Activated naive CD4-positive, alpha-beta T cell treated with Interleukin-2 at 50 U/mL for 16 hours (primary cell): ENCODE measurements at places on chromosomes 1 and 21.

- no peak for DNase-seq
These were observed 154.0 kb downstream of the CLEC20A start for GRCh38 chr1:178342745-178343144.

- no peak for DNase-seq
These were observed 112.7 kb upstream of the WNT4 start for GRCh38 chr1:22255341-22256212.

DNA sequence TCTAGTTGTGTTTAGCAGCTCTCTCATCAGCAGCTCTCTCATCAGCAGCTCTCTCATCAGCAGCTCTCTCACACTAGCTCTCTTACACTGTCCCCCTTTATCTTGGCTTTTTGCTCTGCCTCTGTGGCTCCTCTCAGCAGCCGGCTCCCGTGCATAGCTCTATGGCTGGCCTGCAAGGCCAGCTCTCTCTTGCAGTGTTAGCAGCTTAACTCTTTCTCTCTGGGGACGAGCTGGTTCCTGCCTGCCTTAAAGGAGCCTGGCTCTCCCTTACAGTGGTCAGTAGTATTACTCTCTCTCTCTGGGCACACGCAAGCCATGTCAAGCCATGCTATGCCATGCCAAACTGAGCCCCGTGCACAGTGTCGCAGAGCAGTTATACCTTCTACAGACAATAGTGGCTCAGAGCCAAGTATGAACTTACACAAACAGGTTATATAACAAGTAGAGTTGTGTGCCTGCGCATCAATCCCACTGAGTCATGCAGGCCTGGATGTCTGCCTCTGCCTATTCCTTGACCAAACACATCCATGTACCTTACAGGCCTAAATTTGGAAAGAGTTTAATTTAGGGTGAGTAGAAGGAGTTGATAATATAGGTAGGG lies 295.9 kb downstream of the TPR start:
- DNase-seq: no peak

GRCh38 chr1:116408193-116408592 lies 35.1 kb downstream of the ATP1A1 start:
- DNase-seq: no peak

- DNase-seq: peak; percentile 21
These were observed 49.0 kb downstream of the TOMM20 start for GRCh38 chr1:235079443-235080296.

GRCh38 chr1:25810341-25811299 lies 9.1 kb upstream of the MTFR1L start:
- DNase-seq: peak; percentile 82

GRCh38 chr1:75725266-75725665 lies 757 bp downstream of the ACADM start:
- DNase-seq: no peak

DNA sequence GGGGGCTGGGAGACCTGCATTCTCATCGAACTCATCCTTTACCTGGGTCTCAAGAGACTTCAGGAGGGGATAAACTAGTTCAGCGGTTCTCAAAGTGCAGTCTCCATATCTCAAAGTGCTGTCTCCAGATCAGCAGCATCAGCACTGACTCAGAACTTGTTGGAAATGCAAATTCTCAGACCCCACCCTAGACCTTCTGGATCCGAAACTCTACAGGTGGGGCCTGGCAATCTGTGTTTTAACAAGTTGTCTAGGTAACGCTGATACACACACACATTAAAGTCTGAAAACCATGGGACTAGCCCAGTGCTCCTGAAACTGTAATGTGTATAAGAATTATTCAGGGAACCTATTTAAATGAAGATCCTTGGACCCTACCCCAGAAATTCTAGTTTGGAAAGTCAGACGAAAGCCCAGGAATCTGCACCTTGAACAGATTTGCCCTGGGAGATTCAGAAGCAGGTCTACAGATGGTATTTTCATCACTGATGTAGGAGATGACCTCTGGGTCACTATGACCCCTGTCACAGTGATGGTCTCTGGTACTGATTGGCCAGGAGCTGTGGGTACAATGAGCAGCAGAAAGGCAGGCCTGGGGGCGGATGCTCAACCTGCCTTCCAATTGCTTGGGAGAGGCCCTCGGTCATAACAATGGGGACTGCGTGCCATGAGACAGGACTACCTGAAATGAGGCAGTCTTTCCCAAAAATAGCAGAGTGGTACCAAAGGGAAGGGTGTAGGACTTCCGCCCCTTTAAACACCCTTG lies 127.2 kb downstream of the FAM78B start:
- DNase-seq: no peak

DNA sequence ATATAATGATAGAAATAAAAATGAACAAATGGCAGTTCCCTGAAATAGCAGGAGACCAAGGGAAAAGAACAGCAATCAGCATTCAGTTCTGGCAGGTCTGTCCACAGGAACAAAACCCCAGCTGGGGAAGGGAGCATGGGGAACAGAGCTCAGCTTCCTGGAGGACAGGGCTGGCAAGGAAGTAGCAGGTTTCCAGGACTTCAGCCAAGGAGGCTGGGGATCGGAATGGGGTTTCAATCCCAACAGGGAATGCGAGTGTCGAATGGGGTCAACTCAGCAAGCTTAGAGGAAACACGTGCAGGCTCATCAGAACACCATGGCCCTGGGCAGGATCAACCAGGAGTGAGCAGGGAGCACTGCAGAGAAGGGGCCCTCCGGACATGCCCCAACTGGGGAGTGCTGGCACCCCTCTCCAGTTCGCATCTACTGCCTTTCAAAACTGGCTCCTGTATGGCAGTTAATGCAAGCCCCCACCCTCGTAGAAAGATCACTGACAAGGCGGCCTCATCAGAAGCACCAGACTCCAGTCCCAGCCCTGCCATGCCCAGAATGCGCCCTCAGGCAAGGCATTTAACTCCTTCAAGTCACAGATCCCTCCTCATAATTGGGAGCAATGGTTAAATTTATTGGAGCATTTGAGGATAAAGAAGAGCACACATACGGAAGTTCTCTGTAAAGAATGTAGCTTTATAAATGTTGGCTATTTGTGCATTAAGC lies 72.4 kb downstream of the SEC16B start:
- no peak for DNase-seq

- no peak for DNase-seq
These were observed 8.6 kb downstream of the TMEM35B start for GRCh38 chr1:34976384-34977209.

- no peak for DNase-seq
These were observed 91.5 kb downstream of the ARHGEF10L start for GRCh38 chr1:17630986-17631385.

DNA sequence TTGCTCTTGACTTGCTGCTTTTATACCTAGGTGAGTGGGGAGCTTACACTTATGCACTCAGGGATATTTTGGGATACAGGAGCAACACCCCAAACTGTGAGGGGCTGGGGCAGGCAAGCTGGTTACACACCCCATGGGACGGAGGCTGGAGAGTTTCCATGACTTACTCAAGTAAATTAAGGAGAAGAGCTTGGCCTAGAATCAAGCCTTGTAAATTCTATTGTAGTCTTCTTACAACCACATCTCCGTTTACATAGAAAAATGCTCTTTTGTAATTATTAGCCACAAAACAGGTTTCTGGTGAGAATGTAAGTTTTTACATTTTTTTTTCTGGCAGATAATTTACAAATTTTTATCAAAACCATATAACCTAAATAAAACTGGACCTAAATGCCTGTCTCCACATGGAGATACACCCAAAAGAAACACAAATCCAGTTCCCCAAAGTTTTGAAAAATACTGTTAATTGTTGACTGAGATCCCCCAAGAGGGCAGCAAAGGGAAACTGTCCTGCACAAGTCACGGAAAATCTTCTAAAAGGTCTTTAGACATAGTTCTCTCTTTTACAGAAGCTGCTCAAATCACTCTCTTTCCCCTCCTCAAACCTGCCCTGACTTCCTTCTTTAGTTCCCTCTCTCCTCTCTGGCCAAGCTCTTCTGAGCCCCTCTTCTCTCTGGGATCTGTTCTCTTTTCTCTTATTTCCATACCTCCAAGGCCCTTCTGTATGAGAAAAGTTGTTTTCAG lies 134.0 kb downstream of the HIVEP3 start:
- DNase-seq: no peak

GRCh38 chr1:80218112-80218511 lies 1211.6 kb upstream of the ADGRL4 start:
- DNase-seq: no peak

DNA sequence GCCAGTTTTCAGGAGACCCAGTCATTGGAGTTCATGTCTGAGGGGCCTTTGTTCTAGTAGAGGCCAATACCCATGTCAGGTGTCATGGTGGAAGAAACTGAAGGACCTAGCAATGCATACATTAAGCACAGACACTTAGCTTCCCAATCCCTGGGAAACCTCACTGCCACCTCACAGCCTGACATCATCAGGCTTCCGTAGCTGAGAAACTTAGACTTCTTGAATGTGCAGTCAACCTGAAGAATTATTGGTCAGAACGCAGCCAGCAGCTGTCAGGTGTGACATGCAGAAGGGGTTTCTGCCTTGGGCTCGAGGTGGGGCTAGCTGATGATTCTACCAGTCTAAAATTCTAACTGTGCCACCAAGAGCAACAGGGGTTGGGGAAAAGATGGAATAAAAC lies 1.9 kb upstream of the ITPKB start:
- no peak for DNase-seq

- no peak for DNase-seq
These were observed 11.7 kb upstream of the ACTRT2 start for GRCh38 chr1:3009556-3009955.

DNA sequence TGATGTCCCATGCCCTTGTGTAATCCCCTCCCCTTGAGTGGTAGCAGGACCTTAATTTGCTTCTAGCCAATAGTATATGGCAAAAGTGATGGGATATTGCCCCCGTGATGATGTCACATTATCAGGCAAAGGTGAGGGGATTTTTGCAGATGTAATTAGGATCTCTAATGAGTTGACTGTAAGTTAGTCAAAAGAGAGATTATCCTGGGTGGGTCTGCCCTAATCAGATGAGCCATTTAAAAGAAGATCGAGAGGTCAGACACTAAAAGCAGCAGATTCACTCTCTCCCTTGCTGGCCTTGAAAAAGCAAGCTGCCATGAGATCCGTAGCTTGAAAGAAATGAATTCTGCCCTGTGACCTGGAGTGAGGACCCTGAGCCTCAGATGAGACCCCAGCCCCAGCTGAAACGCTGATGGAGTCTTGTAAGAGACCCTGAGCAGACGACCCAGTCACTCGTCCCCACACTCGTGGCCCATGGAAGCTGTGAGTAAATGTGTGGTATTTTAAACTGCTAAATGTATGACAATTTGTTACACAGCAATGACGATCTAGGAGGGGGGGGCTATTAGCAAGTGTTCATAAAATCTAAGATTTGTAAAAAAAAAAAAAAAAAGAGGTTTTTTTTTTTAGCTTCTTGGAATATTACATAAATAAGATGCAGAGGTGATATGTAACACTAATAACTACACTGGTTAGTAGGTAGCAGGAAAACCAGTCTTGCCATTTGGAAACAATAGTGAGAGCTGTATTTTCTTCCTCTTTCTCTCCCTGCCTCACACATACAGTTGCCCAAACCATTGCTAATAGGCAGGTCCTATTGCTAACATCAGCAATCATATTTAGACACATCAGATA lies 50.3 kb upstream of the TARBP1 start:
- DNase-seq: no peak

DNA sequence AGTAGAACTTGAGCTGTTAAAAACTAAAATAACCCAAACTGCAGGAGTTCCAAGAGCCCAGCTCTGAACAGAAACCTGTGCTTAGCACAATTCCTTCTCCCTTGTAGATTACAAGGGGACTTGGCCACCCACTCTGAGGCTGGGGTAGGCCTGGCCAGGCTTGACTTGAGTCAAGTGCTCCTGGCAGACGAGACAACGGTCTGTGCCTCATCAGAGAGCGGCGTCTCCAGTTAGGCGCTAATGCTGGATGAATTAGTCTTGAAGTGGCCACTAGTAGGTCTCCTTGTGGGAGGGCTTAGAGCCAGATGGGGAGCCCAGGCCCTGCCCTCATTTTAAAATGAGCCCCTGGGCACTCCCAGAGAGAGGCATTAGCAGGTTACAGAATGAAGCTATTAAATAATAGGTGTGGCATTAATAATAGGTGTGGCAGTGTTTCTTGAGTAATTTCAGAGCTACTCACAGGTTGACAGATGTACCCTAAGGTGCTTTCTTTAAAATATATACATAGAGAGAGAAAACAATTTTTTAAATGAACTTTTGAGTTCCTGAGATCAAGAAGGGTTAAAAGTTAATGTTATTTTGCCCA lies 1.1 kb downstream of the EEIG2 start:
- DNase-seq: peak; percentile 50
